ENCODE measurements at places on chromosomes 4 and X.
A peak's percentile ranks its signal among the peaks of the same experiment; 100 is the strongest.

DNA sequence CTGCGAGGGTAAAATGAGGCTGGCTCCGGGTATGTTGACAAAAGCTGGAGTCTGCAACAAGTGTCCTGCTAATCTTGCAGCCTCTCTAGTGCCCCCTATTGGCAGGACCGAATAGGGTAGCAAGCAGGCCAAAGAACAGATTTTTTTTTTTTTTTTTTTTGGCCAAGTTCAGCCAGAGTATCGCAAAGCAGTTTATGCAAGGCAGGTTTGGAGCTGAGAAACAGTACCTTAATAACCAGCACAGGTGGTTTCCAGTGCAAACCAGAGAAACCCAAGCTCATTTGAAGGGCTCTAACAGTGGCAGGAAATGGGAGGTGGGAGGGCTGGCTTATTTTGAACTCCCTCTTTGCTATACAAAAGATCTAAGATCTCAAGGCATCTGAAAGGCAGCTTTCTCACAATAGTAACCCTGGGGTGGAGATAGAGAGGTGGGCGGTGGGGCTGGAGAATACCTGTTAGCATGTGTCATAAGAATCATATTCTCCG lies 38.2 kb upstream of the OCIAD2 start:
- DNase-seq, result peak; percentile 42

DNA sequence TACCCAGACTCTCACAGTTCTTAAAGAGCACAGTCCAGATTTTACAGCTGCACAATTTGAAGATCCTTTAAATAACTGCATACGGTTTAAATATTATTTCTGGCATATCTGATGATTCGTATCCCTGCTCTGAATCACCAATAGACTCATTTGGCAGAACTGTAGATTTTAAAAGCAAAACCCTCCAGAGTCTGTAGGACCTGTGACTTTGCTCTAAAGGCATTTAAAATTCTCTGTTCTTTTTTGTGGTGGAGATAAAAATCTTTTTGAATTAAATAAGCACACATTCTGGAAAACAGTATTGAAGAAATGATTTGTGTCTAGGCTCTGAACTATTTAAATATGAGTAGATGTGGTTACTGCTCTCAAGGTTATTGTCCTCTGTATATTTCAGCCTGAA lies 246.2 kb upstream of the PITX2 start:
- no peak for DNase-seq

- no peak for DNase-seq
Measured at GRCh38 chr4:124754681-124755080, 42.1 kb upstream of the ANKRD50 start.

DNA sequence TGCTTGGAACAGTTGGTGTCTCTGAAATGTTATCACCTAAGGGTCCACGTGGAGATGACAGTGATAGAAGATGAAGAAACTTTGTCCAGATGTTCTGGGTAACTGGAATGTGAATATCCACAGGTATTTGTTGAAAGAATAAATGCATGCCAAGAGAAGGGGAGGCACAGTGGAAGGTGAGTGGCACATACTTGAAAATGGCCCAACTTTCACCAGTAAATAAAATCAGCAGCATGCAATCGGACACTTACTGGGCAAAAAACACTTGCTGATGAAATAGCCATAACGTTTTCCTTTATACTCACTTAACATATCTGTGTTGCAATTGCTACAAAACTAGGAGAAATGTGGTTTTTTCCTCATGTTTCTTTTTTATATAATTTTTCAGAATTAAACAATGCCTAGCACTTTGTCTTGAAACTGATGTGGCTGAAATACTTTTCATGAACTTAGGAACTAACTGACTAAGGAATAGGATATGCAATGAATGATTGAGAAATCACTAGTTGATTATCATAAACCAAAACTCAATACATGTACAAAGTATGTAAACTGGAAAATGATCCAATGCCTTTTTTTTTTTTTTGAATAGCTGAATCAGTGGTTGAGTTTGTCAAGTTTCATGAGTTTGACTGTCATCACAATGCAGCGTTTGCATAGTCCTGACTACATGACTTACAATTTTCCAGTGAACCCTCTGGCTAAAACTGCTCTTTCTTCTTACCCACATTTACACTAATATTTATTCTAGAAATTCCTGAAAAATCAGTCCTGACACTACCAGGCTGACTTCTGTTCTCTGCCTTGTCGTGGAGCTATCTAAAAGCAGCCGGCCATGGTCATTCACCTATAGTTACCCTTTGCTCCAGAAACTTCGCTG lies 127.4 kb downstream of the CPE start:
- no peak for DNase-seq

DNA sequence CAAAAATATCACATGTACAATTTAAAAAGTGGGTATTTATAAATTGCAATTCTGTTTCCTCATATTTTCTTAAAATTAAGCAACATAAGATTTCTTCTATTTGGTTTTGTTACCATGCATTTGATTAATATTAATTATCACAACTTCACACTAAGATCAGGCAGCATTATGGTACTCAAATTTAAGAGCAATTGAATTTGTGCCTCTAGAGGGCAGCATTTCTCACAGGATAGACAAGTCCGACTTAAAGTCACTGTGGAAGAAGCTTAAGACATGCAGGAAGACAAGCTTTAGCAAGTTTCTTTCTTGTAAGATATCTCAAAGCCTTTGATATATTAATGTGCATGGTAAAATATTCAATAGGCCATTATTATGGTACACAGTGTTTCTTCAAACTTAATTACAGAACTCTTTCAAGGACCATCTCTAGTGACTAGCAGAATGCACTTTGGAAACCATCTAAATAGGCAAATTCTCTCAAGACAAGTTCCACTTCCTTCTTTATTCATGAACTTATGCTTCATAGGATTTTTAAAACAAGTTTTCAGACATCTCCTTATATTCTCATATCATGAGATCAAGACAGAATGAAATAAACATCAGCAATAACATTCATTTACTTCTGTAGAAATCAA lies 35.0 kb downstream of the FBXW7 start:
- DNase-seq, result peak; percentile 64

DNA sequence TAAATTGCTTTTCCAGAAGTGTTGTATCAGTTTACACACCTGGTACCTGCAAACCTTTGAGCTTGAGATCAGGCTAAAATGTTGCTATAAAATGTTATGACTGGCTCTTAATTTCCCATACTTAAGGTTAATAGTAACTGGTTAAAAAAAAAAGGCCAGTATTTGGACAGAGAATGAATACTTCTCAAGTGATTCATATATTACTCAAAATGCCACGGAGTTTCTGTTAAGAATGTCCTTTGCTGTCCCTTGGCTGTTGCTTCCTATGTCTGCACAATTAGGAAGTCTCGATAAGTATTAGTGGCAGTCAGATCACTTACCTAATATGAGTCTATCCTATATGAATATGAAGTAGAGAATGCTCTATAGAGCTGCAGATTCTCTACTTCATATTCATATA lies 232.2 kb upstream of the IGFBP7 start:
- DNase-seq, result no peak

DNA sequence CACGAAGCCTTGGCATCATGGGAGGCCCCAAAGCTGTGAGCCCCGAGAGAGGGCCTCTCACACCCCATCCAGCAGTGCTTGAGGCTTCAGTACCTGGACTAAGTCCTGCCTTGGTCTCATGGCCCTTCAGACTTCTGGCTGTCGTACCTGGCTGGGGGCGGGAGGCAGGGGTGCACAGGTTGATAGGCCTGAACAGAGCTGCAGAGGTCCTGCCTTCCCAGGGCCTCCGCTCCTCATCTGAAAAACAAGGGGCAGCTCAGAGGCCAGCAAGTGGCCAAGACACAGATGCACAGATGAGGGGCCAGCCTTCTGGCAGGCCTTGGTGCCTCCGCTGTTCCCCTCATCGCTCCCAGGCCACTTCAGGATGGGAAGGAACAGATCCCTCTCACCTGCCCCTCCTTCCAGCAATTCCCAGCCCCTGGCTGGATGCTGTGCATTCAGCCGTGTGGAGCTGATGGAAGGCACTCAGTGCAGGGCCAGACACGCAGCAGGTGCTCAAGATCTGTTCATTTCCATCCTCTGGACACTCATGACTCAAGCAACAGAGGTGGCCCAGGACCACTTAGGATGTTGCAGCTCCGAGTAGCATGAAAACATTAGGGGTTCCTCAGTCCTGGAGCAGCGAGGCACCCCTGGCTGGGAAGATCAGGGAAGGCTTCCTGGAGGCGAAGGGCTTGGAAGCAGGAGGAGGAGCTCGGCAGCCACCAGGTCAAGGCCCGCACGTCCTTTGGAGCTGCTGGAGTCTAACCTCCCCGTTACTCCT lies 1.4 kb downstream of the ZNF185 start:
- no peak for DNase-seq

DNA sequence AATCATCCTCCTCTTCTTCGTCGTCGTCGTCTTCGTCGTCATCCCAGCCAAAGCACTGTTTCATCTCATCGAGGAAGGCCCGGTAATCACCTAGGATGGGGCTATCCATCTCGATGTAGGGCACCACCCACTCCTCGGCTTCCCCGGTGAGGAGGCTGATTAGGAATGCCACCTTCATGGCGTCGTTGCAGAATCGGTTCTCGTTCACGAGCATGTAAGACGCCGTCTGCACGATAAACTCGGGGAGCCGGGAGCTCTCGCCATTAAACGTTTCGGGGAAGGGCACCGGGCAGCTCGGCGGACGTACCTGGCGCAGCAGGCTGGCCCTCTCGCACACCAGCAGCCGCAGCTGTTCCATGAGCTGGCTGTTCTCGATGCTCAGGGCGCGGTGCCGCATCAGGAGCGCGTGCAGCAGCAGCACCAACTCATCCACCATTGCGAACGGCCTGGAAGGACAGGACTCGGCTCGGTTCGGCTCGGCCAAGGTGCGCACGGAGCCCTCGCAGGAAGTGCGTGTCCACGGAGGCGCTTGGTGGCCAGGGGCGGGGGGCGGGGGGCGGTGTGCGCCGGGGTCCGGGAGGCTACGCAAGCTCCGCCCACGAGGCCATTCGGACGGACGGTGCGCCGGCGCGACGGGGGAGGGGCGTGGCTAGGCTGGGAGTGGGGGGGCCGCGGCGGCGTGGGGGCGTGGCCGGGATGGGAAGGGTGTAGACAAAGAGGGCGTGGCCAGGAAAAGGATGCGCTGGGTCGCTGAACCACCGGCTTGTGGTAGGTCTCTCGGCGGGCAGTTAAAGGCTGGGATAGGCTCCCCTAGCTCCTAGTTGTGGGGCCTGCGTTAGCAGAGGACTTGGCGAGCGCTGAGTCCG lies at the start of gene LDOC1:
TSS of gene LDOC1 (minus strand) at position 544 of the 866 bp plus-strand sequence. CDS start at position 436, 108 bp downstream.
- DNase-seq, result peak; percentile 73
